ENCODE measurements at places on chromosomes 3 and 15.

GRCh38 chr15:94404733-94405283, 173.4 kb downstream of the MCTP2 start:
- no peak for DNase-seq

GRCh38 chr3:102068327-102068726, 219.0 kb downstream of the NFKBIZ start:
- no peak for DNase-seq

GRCh38 chr15:70597056-70597603, 166.2 kb downstream of the UACA start:
- no peak for DNase-seq

DNA sequence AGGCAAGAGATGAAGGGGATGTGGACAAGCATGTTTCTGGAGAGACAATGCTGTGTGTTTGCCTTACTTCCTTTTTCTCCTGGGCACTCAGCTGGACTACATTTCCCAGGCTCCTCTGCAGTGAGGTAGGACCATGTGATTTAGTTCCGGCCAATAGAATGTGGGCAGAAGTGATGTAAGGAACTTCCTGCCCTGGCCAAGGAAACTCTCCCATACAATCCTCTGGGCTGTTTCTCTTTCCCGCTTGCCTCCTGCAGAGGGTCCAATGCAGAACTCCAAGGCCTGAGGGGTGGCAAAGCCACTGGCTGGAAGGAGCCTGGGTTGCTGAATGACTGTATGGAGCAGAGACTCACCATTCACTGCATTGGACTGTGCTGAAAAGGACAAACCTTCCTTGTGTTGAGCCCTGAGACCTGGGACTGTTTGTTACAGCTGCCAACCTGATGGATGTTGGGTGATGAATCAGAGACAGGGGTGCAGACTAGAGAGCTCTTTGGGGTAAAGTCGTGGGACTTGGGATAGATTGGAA, 82.7 kb upstream of the SLC6A6 start:
- DNase-seq = no peak

GRCh38 chr3:70096376-70097066, 97.0 kb downstream of the SAMMSON start:
- no peak for DNase-seq

DNA sequence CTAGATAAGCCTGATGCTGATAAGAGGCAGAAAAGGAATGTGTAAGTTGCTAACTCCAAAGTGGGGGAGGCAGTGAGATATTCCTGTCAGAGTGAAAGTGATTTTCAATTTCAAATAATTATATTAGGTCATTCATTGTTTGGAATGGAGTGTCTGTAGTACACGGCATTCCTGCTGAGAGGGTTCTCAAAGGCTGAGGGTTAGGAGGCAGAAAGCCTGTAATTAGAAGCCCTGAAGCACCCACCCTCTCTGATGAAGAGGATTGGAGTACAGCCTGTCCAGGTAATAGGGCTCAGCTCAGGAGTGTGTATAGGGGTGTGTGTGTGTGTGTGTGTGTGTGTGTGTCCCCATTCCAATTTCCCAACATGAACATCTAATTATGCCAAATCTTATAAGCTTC, 486.8 kb downstream of the MAGI1 start:
- DNase-seq = no peak

- DNase-seq = no peak
Measured at GRCh38 chr3:32593903-32594525, 23.4 kb upstream of the DYNC1LI1 start.

GRCh38 chr3:195114786-195115599, 156.0 kb downstream of the XXYLT1 start:
- no peak for DNase-seq

DNA sequence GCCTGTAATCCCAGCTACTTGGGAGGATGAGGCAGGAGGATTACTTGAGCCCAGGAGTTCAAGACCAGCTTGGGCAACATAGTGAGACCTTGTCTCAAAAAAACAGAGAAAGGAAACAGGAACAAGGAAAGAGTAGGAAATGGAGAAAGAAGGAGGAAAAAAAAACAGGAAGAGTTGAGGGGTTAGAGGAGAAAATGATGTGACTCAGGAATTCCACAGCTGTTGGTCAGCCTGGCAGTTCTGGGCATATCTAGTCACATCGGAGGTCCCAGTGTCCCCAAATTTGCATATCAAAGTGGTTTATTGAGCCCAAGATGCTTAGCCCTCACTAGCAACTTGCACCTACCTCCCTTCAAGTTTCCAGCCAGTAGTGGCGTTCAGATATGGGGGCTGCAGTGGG, 18.8 kb upstream of the JMJD7 start:
- DNase-seq = no peak

- DNase-seq = no peak
Measured at GRCh38 chr3:168453623-168454022, 357.9 kb upstream of the GOLIM4 start.

DNA sequence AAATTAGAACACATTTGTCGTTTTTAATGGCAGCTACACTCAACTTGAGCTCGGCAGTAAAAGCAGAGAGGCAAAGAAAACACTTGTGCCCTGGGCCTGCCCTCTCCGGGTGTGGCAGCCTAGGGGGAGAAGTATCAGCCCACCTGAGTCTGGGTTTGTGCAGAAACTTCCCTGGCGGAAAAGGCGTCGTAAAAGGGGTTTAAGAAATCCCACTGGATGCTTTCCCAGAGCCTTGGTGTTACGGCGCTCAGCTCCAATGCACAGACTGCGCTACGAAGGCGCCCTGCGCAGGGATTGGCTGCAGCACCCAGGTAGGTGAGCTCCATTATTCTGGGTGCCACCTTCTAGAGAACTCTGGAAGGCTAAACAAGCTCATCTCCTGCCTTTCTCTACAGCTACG, 461.5 kb upstream of the NR2F2 start:
- DNase-seq = no peak

GRCh38 chr3:131702146-131702545, 199.4 kb upstream of the MRPL3 start:
- DNase-seq = no peak

- DNase-seq = no peak
Measured at GRCh38 chr15:91291673-91292072, 191.6 kb downstream of the SV2B start.
